ENCODE measurements at places on chromosomes 5 and 9.
A peak's percentile ranks its signal among the peaks of the same experiment; 100 is the strongest.

- no peak for DNase-seq
Measured at GRCh38 chr5:148104226-148104625, 40.4 kb downstream of the SPINK5 start.

- no peak for DNase-seq
Measured at GRCh38 chr5:159732220-159732619, 184.1 kb upstream of the ADRA1B start.

- DNase-seq = no peak
Measured at GRCh38 chr5:121962347-121962670, 534 bp downstream of the SRFBP1 start.

DNA sequence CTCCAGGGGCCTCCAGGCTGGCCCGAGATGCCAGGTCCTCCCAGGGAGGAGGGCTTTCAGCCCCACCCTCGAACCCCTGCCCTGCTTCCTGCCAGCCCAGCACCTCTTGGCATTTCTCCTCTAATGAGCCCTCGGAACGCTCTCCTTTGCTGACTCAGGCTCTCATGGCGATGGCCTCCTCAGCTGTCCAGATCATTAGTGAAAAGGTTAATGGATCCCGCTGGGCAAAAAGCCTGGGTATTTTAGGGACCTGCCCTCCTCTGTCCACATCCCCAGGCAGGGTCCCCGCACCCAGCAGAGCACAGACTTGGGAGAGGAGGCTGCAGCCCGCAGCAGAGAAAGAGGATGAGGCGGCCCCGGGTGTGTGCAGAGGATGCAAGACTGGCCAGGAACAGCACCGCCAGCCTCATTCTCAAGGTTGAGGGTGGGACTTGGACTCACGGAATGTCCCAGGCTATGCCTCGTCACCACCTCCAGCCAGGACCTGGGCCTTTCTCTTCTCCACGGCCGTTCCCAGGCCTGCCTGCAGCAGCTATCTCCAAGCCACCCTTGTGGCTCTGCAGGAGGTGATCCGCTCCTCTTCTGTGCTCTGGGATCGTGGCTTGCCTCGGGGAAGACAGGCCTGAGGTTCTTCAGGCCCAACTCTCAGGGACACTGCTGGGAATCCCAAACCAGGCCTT lies 23.0 kb upstream of the ADAMTS2 start:
- no peak for DNase-seq

- no peak for DNase-seq
Measured at GRCh38 chr9:27472195-27472594, 51.9 kb upstream of the IFNK start.

- DNase-seq = no peak
Measured at GRCh38 chr5:114390431-114390830, 28.6 kb downstream of the KCNN2 start.

DNA sequence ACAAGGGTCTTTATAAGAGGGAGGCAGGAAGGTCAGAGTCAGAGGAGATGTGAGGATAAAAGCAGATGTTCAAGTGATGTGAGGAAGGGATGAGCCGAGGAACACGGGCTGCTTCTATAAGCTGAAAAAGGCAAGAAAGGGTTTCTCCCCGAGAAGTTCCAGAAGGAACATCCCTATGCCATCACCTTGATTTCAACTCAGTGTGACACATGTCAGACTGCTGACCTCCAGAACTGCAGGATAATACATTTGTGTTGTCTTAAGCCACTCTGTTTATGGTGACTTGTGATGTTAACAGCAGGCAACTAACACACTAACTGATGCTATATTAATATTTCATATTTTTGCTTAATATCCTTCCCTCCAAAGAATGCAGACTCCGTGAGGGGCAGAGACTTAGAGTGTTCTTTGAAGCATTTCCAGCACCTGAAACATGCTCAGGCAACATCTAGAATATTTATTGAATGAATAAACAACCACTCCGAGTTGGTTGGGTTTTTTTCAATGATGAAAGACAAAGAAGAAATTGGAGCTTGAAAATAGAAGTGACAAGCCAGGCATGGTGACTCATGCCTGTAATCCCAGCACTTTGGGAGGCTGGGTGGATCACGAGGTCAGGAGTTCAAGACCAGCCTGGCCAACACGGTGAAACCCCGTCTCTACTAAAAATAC lies 77.6 kb upstream of the ADRA1B start:
- DNase-seq = no peak

GRCh38 chr9:110248361-110248760 lies 7.9 kb downstream of the TXN start:
- no peak for DNase-seq

GRCh38 chr5:135240781-135241360 lies 158.2 kb downstream of the MACROH2A1 start:
- no peak for DNase-seq

GRCh38 chr9:2066312-2067273 lies 51.4 kb downstream of the SMARCA2 start:
- DNase-seq = no peak

GRCh38 chr5:122404018-122404417 lies 92.0 kb downstream of the SNCAIP start:
- DNase-seq = no peak

- peak; percentile 24 for DNase-seq
Measured at GRCh38 chr5:72818866-72819534, 2.5 kb downstream of the TNPO1 start.

- no peak for DNase-seq
Measured at GRCh38 chr5:6755519-6755918, 42.3 kb downstream of the TENT4A start.

- no peak for DNase-seq
Measured at GRCh38 chr5:67857502-67857901, 358.1 kb upstream of the PIK3R1 start.

DNA sequence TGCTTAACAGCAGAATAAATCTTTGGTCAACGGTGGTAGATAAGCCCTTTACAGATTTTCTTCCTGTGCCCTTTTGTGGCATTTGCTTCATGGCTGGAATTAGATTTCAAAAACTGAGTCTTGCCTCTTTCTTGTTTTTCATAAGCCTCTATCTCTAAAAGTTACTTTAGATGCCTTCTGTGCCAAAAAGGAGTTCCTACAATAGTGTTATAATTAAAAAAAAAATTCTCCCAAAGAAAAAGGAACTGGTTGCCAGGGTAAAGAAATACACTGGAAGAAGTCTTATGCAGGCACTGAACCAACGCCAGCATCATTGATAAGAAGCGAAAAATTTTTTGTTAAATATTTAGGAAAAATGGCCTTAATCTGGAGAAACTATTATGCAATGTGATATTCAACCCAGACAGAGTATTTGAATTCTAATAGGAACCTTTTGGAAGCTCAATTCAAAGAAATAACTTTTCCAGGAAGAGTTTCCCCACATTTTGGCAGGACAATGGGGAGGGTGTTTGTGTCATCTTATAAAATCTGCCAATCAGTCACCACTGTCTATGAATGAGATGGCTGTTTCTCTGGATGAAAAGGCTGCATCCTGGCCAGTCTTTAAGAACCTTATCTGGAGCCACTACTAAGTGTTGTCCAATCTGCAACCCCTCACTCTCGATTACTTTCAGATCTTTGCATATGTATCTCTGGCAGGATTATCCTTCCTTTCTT lies 608.1 kb downstream of the PDE4D start:
- DNase-seq = no peak

GRCh38 chr5:645421-645820 lies 33.3 kb downstream of the CEP72 start:
- DNase-seq = no peak

DNA sequence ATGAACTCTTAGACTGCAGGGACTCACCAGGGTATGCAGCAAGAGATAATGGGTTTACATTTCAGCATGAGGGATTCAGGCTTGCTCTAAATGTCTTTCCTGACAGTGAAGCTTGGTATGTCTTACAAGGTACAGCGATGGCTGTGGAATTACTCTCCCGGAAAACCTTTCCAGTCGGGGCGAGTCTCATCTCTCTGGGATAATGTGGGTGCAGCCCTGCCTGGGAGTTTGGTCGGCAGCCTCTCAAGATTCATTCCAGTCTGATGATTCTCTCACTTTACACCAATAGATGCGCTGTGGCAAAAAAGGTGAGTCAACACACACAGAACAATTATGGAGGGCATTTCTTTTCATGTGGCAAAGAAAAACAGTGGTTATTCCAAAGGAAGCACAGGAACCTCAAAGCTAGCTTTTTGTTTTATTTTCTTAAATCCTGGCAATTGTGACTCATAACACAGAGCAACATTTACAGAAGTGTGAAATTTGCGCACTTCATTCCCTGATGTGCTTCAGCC lies 190.3 kb downstream of the DCP2 start:
- no peak for DNase-seq

GRCh38 chr5:87909382-87909781 lies 359.3 kb downstream of the TMEM161B start:
- no peak for DNase-seq

DNA sequence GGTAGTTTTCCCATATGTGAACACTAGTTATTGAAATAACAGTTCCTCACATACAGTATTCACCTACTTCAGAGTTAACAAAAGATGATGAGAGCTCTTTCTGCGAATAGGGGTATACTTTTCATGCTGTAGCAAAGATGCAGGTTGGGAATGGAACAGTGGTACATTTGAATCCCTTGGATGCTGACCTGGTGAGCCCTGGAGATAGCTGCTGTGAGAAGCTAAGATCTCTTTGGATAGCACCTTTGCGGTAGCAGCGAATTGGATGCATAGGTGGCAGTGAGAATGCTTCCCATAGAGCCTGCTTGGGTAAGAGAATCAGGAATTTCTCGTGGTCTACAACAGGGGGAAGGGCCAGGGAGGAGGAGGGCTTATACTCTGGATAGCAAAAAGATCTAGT lies 61.2 kb downstream of the NUP214 start:
- DNase-seq = no peak

- DNase-seq = no peak
Measured at GRCh38 chr9:71764463-71764862, 3.9 kb downstream of the CEMIP2 start.

- no peak for DNase-seq
Measured at GRCh38 chr9:85431339-85432102, 310.2 kb downstream of the AGTPBP1 start.

DNA sequence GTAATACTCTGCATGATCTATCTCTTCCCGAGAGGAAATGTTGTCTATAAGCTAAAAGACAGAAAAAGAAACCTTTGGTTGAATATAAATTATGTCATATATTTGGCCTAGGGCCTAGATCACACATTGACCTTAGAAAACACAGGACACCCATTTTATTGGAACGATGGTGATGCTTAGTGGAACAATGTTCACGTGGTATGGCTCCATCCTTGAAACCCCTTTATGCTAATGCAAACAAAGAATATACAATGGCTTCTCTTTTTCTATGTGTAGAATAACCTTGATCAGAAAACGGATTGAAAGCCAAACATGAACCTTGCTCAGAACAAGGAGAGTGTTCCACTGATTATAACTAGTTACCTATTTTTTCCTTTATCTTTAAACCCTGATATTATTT lies 24.5 kb downstream of the MRPS27 start:
- DNase-seq = no peak

GRCh38 chr5:156182174-156182967 lies 144.6 kb upstream of the SGCD start:
- no peak for DNase-seq

GRCh38 chr9:15501179-15501578 lies 9.6 kb downstream of the PSIP1 start:
- no peak for DNase-seq

DNA sequence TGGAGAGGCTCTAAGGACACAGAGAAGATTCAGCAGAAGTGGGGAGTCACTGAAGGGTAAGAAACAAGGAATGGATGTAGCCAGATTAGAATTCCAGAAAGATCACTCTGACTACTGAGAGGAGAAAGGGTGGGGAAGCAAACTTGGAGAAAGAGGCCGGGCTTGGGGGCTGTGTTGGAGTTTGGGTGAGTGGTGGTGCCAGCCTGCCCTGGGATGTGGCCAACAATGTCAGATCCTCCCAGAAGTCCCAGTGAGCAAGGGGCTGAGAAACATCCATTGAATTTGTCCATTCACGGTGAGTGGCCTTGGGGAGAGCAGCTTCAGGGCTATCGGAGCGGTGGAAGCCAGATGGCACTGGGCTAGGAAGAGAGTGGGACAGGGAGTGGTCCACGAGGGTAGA lies 60.4 kb downstream of the COL15A1 start:
- no peak for DNase-seq

- no peak for DNase-seq
Measured at GRCh38 chr5:140570058-140570457, 5.4 kb downstream of the SLC35A4 start.

Data from T-helper 17 cell (primary cell).